ENCODE measurements at places on chromosomes 3 and 15.

DNA sequence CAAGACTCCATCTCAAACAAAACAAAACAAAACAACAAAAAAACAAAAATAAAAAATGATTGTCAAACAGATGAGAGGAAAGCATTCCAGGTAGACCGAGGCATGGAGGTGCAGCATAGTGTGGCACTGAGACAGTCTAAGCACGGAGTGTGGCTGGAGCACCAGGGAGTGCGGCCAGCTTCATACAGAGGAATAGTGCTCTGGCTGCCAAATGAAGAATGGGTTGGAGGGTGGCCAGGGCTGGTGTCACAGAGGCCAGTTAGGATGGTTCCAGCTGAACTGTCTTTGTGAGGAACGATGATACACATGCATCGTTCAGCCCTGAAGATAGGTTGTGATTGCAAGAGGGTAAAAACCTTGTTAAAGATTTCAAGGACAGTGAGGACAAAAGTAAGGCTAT lies 28.3 kb downstream of the MITF start:
- DNase-seq: no peak

DNA sequence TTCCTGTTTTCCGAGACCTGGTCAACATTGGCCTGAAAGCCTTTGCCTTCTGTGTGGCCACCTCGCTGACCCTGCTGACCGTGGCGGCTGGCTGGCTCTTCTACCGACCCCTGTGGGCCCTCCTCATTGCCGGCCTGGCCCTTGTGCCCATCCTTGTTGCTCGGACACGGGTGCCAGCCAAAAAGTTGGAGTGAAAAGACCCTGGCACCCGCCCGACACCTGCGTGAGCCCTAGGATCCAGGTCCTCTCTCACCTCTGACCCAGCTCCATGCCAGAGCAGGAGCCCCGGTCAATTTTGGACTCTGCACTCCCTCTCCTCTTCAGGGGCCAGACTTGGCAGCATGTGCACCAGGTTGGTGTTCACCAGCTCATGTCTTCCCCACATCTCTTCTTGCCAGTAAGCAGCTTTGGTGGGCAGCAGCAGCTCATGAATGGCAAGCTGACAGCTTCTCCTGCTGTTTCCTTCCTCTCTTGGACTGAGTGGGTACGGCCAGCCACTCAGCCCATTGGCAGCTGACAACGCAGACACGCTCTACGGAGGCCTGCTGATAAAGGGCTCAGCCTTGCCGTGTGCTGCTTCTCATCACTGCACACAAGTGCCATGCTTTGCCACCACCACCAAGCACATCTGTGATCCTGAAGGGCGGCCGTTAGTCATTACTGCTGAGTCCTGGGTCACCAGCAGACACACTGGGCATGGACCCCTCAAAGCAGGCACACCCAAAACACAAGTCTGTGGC lies 16.9 kb downstream of the TMEM43 start:
- DNase-seq: no peak

- DNase-seq: no peak
These were observed 337.3 kb downstream of the FOXP1 start for GRCh38 chr3:71245971-71246880.

DNA sequence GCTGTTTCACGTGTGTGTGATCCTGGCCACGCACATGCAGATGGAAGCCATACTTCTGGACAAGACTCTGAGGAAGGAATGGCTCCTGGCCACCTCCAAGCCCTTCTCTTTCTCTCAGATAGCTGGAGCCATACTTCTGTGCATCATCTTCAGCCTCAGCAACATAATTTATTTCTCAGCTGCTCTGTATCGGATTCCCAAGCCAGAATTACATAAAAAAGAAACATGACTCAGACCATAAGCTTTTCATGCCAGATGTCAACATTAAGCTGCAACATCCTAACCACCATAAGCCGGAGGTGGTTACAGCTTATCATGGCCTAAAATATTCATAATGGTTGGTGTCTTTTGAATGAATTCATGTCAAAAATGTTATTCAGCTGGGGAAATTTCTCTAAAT lies 10.6 kb upstream of the KIF23 start:
- no peak for DNase-seq

GRCh38 chr3:129514110-129514509 lies 14.3 kb upstream of the RHO start:
- no peak for DNase-seq

DNA sequence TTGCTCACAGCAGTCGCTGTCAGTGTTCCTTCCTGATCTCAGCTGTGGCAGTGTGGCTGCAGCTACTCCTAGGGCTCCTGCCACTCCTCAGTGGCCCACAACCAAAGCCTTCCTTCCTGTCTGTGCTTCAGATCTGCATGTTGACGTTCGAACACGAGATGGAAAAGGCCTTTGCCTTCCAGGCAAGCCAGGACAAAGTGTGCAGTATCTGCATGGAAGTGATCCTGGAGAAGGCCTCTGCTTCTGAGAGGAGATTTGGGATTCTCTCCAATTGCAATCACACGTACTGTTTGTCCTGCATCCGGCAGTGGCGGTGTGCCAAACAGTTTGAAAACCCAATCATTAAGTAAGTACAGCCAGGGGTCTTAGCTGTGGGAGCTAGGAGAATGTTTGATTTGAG lies 17.8 kb downstream of the MKRN2 start:
- DNase-seq: no peak

- DNase-seq: no peak
These were observed 31.4 kb upstream of the TIPARP start for GRCh38 chr3:156642750-156643728.

- DNase-seq: no peak
These were observed 512.2 kb upstream of the PPP2R3A start for GRCh38 chr3:135453326-135453725.

GRCh38 chr3:126212620-126213378 lies 32.4 kb upstream of the ALDH1L1 start:
- DNase-seq: peak; percentile 10

DNA sequence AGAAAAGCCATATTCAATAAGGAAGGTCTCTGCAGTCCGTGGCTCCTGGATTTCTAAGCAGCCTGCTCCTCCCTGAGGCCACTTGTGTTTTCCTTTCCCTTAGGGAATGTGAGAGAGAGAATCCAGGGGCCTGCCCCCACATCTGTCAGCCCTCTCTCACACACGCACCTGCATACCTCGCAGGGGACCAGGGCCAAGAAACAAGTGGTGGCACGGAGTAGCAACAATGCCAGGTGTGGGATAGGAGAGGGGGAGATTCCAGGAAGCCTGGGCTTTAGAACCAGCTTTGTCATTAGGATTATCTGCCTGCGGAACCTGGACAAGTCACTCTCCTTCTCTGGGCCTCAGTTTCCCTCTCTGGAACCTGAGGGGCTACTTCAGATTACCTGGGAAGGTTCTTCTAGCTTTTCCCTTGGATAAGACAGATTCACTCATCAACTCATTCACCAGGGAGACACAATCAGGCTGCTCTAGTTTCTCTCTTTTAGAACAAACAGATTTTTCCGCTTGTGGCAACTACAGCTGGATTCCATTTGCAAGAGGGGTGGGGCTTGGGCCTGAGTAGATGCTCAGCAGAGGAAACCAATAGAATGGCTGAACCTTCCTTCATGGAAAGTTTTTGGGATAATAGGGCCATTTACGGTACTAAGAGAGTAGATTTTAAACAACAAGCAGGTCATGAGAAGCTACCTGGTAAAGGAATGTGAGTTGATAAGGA lies 19.5 kb downstream of the BCL6 start:
- no peak for DNase-seq

GRCh38 chr3:17642474-17642873 lies 100.0 kb downstream of the TBC1D5 start:
- DNase-seq: no peak

DNA sequence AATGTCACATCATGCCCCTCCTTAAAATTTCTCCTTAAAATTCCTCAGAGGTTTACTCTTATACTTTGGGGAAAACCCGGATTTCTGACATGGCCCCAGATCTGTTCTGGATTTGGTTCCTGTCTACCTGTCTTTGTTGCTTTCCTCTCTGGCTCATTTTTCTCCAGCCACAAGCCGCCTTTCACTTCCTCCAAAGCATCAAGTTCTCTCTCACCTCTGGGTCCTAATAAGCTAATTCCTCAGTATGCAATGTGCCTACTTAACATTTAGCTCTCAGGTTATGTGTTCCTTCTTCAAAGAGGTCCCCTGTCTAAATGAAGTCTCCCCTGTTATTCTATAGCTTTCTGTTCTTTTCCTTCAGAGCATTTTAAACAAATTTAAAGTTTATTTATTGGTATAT lies 16.1 kb downstream of the HMG20A start:
- no peak for DNase-seq

GRCh38 chr3:20073068-20073467 lies 32.8 kb downstream of the KAT2B start:
- no peak for DNase-seq

- DNase-seq: no peak
These were observed 69.3 kb downstream of the ARPP21 start for GRCh38 chr3:35708394-35709271.

GRCh38 chr3:89373434-89373833 lies 266.0 kb downstream of the EPHA3 start:
- DNase-seq: no peak

DNA sequence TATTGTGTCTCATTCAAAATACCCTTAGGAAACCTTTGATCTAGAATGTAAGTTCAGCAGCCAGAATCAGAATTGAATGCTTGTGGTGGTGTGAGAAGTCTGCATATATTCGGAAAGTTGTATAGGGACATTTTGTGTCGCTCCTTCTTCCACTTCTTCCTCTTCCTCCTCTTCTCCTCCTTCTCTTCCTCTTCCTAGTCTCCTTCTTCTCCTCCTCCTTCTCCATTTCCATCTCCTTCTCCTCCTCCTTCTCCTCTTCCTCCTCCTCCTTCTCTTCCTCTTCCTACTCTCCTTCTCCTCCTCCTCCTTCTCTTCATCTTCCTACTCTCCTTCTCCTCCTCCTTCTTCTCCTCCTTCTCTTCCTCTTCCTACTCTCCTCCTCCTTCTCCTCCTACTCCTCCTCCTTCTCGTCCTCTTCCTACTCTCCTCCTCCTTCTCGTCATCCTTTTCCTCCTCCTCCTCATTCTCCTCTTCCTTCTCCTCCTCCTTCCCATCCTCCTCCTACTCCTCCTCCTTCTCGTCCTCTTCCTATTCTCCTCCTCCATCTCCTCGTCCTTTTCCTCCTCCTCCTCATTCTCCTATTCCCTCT lies 749.3 kb upstream of the GOLIM4 start:
- DNase-seq: no peak

GRCh38 chr3:40264451-40264850 lies 45.1 kb upstream of the EIF1B start:
- DNase-seq: no peak

- no peak for DNase-seq
These were observed 452.0 kb upstream of the MCTP2 start for GRCh38 chr15:93779341-93779740.

GRCh38 chr3:69648126-69648525 lies 91.1 kb upstream of the MITF start:
- DNase-seq: no peak

GRCh38 chr3:37625690-37626360 lies 235.9 kb upstream of the CTDSPL start:
- no peak for DNase-seq

GRCh38 chr3:14687360-14687759 lies 12.4 kb downstream of the C3orf20 start:
- DNase-seq: no peak

DNA sequence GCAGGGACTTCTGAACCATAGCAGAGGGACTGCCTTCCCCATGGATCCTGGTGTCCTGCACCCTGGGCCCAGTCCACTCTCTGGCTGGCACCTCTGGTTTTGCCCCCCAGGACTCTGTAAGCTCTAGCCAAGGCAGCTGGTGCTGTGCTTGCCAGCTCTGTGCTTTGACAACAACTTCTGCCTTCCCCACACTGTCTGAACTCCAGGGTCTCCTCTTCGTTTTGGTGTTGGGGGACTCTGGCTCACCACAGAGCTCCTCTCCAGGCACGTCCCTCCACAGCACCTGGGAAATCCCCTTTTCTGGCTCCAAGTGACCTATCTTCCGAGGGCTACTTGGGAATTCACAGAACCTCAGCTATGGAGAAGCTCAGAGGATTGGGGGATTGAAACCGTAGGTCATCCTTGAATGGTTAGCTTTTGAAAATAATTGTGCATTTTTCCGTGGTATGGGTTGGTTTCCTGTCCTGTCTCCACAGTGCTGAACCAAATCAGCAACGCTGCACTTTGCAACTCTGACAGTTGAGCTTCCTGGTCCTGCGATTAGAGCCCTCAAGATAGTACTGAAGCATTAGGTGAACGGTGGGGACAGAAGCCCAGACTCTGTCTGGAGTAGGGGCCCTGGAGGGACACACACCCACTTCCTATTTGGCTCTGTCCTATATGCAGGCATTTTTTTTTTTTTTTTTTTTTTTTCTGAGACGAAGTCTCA lies 152.4 kb downstream of the APBA2 start:
- no peak for DNase-seq
